Left cardiac atrium (tissue), 4 donors: ENCODE measurements at places on chromosomes 12 and 14. TPM values are rescaled to one million over a fixed set of nuclear protein-coding genes. Genes with fewer than 3 reads are reported as not detected.

GRCh38 chr14:54724676-54725325, 157.9 kb downstream of the SAMD4A start:
- no peak for DNase-seq

- DNase-seq: no peak
Observed at GRCh38 chr12:85872497-85873091, 1.5 kb upstream of the NTS start.

- DNase-seq: no peak
Observed at GRCh38 chr12:26179826-26180225, 15.5 kb upstream of the SSPN start.

- no peak for DNase-seq
Observed at GRCh38 chr12:109686523-109686922, 27.1 kb upstream of the FAM222A start.

DNA sequence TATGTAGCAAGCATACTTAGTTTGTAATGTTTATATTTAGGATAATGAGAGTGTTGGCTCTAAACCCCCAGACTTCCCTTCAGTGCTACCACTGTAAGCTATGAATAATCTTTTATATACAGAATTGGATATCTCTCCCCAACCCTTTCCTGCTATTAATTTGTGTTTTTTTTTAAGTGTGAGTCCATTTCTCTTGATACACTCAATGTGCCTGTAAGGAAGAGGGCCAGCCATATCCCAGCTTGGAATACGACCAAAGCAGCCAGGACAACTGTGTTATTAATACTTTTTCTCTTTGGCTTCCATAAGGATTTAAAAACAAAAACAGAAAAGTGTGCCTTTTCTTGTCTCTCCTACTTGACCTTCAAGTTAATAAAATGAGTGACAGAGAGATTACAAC, 116.7 kb downstream of the SNAPC1 start:
- no peak for DNase-seq

DNA sequence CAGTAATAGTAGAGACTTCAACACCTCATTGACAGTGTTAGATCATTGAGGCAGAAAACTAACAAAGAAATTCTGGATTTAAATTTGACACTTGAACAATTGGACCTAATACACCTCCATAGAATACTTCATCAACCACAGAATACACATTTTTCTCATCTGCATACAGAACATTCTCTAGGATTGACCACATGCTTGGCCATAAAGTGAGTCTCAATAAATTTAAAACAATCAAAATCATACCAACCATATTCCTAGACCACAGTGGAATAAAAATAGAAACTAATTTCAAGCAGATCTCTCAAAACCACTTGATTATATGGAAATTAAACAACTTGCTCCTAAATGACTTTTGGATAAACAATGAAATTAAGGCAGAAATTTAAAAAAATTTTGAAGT, 82.3 kb downstream of the SLC38A4 start:
- DNase-seq: no peak

DNA sequence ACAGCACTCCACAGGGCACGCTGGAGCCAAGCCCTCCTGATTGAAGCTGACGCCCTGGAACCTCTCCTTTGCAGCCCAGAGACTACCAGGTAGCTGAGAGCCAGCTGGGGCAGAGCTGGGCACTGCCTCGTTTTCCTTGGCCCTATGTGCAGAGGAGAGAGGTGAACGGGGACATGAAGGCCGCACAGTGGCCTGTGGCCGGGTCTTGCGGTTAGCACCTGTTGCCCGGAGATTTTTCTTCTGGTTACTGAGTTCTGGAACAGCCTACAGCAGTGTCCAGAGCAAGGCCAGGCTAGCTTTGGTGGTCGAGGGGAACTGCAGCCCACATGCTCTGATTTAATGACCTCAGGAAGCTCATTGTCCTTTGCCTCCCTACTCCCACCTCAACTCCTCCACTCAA, 201.3 kb upstream of the PRMT8 start:
- no peak for DNase-seq

DNA sequence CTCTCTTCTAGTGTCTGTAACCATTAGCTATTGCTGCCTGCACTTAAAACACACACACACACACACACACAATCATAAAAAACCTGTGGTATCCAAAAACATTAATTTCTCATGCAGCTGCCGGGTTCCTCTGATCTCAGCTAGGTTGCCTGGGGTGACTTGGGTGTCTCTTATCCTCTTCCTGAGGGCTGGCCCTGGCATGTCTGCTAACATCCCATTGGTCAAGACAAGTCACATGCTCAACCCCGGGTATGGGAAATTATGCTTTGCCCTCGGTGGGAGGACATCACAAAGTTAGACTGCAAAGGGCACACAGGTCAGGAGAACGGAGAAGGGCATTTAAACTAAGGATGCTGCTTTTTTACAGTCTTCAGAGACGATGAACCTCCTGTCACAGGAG, 55.7 kb downstream of the TRPV4 start:
- DNase-seq: no peak

DNA sequence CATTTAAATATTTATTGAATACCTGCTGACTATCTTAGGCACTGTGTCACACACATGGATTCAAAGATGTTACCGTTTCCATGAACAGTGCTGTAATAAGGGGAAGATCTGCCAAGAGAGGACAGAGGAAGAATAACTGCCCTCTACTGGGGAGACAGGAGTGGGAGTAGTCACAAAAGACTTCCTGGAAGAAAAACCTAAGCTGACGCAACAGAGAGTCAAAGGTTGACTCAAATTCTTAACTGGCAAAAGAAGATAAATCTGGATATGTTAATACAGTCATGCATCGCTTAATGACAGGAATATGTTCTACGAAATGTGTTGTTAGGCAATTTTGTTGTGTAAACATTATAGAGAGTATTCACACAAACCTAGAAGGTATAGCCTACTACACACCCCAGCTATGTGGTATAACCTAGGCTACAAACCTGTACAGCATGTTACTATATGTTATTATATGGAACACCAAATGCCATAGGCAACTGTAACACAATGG, 51.5 kb downstream of the DCAF5 start:
- no peak for DNase-seq

DNA sequence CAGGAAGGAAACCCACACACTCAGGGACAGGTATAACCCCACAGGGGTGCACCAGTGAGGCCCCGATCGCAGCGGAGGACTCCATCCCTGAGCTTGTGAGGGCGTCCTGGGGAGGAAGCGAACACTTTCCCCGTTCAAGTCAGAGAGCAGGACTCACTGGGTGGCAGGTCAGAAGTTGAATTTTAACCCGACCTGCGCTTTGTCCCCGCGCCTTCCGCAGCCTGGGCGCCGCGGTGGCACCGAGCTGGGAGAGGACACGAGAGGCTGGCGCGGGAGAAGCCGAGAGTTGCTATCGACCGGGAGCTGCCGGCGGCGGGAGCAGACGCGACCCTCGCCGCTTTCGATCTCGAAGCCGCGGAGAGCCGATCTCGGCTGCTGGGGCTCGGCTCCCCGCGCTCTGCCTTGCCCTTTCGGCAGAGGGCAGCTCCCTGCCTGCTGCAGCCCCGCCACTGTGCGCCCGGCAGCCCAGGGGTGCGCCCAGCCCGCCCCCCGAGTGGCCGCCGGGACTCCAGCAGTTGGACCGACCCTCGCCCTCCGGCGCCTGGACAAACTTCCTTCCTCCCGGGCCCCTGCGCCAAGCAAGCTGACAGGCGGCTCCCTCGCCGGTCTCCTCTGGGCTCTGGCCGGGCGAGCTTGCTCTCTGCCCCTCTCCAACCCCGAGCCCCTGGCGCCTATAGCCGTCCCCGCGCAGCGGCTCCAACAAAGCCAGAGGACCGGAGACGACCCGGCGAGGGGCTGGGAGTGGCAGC, 918 bp downstream of the LIN7A start:
- peak; percentile 40 for DNase-seq

GRCh38 chr12:105204127-105204526, 31.8 kb downstream of the APPL2 start:
- DNase-seq: no peak

- DNase-seq: no peak
Observed at GRCh38 chr14:23573384-23574015, 5.1 kb downstream of the JPH4 start.

DNA sequence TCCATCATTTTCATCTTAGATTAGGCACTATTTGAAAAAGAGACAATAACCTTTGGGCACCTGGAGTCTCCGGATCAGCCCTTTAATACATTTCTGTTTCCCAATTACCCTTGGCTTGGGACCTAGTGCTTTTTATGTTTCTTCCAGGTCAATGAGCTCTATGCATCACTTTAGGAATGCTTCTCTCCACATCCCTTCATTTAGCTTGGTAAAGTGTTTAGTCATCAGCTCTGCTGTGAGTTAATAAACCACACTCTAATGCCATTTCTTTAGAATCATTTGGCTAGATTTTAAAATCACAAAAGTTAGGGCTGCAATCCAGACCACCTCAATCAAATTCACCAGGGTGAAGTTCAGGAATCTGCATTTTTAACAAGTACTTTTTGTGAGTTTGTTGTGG, 41.7 kb downstream of the RASSF9 start:
- no peak for DNase-seq

DNA sequence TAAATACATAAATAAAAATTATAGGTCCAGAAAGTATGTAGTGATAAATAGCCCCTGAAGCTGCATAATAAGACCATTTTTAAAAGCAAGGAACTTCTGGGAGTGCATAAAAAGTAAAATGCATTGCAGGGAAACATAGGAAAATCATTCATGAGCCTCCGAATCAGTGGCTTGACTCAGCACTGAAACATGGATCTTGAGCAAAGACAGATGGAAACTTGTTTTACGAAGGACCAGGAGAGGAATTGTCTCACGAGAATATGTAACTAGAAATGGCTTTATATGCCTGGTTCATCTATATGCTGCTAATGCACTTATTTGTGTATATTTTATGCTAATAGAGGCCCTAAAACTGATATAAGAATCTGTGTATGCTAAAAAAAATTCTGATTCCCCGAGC, 14.7 kb downstream of the TMEM30B start:
- DNase-seq: no peak

- no peak for DNase-seq
Observed at GRCh38 chr14:67420102-67420739, 8.3 kb upstream of the PLEK2 start.

GRCh38 chr12:75564852-75565251, 53.4 kb upstream of the KRR1 start:
- no peak for DNase-seq

Gene ERP29
- 52.3 TPM for total RNA-seq

Gene NKX2-1
- not detected for total RNA-seq

- no peak for DNase-seq
Observed at GRCh38 chr12:116360579-116361413, 83.3 kb upstream of the MED13L start.

DNA sequence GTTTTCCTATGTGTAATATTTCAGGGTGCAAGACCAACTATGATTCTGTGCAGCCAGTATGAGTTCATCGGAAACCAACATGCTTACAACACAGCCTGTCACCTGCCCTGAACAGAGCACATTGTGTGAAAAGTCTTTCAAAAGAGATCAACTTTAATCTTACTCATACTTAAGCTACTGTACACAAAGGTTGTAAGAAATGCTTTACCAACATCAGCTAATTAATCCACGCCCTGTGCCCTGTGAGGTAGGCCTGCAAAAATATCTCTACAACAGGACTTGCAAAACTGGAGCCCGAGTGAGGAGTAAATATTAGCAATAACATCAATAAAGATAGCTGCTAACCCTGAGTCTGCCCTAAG, 15.1 kb downstream of the APPL2 start:
- no peak for DNase-seq

Gene GUCY2C
- not detected for total RNA-seq

DNA sequence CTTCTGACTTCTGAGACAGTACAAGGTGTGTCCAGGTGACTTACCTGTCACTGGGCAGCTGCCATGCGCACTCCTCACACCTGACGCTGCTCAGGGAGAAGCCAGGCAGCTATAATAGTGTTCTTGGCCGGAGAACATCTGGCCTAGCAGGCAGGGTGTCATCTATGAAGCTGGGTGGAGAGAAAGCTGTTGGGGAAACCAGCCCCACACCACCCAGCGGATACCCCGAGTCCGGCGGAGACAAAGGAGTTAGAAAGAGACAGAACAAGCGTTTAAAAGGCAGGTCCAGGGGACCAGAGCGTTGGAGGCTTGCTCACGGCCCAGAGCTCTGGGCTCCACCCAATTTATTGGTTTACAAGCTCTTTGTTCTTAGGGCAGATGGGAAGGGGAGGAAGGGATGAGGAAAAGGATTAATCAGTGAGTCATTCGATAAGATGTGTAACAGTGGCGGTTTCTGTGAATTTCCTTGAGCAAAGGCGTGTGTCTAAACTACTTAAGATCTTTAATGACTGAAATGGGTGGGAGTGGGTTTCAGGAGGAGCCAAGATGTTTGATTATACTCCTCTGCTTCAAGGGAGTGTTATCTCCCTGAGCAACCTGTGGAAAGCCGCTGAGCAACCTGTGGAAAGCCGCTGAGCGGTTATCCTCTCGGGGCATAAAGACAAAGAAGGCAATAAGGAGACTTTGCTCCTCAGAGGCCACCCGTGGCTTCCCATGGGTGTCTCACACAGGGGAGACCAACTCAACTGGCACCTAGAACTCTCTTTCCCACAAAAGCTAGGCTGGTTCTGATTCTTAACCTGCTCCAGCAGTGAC, at the start of gene GALNT8:
Gene GALNT8 (plus strand): TSS at position 580 of the 816 bp plus-strand sequence. CDS start 278 bp downstream, outside the sequence.
- DNase-seq: no peak

DNA sequence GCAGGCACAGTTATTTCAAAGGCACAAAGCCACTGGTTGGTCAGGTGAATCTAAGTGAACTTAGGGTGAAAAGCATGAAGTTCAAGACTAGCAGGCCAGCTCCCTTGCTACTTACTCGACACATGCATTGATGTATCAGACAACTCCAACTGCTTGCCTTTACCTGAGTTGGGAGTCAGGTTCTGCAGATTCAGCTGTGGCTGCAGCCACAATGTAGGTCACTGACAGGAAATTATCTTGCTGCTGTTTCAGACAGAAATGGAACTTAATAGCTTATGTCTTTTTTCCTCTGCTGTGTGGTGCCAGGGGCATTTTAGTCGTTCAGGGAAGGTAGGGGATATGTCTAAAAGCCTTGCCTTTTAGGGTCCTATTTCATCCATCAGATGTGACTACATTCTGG, 125.6 kb upstream of the RPH3A start:
- no peak for DNase-seq

Gene VWF
- 483 TPM for total RNA-seq

Gene CCDC177
- total RNA-seq: not detected

Gene USP44
- 0.92 TPM for total RNA-seq

DNA sequence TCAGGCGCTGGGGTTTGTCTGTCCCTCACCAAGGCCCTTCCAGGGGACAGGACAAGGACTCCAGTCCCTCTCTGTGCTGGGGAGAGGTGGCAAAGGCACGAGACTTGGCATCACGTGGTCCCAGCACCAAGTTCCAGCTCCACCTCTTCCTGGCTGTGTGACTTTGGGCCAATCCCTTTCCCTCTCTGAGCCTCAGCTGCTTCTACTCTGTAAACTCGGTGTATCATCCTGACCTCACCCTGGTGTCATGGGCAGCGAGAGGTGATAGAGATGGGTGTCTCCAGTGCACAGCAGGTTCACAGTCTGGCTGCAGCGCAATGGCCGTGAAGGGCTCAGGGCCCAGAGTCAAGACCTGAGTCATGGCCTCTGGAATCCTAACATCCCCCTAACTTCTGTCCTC, 54.0 kb downstream of the MVK start:
- DNase-seq: no peak

Gene P2RX2
- not detected for total RNA-seq
